Heart left ventricle (tissue), 16 donors: ENCODE measurements at places on chromosomes 11 and 22.

DNA sequence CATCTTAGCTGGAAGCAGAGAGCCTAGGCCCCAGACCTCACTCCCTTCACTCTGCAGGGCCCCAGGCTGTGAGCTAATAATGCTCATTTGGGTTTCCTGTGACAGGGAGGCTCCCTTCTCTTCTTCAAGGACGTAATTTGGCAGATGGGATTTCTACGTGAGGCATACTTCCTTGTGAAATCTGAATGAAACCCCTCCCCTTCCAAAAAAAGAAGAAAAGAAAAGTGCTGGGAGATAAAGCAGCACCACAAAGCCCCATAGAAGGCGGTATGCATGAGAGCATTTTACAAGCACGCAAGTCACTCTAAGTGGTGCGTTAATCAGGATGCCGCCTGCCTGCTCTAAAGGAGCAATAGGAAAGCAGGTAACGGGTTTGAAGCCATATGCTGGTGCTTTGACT, 5.7 kb downstream of the P2RX3 start:
- DNase-seq = no peak

DNA sequence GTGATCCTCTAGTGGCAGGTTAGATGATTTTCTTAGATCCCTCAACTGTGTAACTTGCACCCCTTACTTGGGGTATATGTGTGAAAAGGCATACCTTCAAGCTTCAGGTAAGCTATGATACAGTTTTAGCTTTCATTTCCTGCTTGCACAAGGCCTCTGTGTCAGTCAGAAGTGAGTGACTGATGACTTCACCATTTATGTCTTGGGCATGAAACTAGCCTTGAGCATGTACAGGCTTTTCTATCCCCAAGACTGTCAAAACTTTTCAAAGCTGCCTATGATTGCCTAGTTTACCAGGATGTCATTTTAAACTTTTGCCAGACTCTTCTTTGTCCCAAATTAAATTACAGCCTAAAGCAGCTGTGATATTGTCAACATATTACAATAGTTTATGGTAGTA, 286.1 kb upstream of the CNTN5 start:
- DNase-seq = no peak

DNA sequence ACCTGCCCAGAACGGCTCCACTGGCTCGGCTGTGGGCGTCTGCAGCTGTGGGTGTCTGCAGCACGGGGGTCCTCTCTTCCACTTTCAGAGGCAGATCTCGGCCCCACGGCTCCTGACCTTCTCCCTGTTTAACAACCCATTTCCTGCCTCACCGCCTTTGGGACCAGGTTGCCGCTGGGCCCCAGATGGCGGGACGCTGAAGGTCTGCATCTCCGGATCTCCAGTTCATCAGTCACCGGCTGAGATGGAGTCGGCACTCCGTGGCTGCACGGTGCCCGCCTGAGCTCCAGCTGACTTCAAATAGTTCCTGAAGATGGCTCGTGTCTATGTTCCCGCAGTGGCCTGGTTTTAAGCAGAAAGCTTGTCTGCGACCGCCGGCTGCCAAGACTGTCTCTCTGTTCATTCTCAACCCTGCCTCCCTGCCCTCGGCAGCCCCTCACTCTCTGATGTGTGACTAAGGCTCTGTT, 475.9 kb downstream of the BRD1 start:
- no peak for DNase-seq

- DNase-seq = no peak
These were observed 727.3 kb downstream of the LRRC4C start for GRCh38 chr11:40732132-40732531.

DNA sequence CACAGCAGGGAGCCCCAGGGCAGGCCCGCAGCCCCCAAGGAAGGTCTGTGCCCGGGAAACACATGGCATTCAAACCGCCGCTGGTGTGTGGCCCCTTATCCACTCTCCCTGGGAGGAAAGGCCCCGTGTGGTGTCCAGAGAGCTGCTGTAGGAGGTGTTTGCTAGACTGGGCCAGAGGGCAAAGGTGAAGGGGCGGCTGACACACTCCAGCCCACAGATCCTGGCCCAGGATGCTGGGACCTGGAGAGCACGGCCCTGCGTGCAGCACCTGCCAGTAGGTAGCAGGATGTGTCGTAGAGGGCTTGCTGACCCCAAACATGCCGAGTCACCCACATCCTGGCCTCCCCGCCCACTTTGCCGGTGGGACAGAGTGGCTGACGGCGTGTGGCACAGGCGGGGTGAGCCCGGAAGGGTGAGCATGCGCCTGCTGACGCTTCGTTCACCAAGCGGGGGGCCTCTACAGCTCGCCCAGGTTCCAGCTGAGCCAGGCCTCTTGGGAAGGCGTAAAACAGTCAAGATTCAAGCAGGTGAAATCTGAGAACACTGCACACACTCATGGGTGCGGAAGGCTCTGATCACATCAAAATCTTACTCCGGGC, 11.0 kb downstream of the OSBPL5 start:
- no peak for DNase-seq

DNA sequence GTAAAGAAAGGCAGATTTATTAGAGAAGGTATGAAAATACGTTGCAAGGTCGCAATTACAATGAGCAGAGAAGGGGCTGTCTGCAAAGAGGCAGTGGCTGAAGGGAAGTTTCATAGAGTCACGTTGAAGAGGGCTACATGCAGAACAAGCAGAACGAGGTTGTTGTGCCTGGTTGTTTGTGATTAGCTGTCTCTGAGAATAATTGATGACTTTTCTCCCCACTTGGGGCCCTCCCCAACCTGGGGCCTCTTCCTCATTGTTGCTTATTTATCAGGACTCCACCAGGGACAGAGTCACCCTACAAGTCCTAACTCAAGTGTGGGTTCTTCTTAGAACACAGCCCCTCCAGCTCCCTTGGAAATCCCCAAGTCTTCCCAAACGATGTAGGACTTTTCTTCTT, 29.1 kb downstream of the CSF2RB start:
- DNase-seq = no peak

GRCh38 chr11:95671768-95672167, 117.8 kb downstream of the FAM76B start:
- no peak for DNase-seq

DNA sequence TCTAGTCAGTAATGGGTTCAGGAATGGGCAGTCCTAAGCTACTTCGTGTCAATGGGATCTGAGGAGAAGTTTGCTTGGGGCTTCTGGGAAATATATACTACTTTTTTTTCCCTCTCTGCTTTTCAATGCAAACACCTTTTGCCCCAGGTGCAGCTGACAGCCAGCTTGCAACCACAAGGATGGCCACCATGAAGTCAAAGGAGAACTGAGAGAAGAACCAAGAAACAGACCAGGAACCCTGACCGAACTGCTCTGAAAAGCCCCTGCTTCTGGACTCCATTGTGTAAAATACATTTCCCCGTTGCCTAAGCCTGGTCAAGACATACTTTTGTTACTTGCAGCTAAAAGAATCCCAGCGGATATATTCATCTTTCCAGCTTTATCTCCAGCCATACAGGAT, 20.1 kb upstream of the CD44 start:
- DNase-seq = no peak

- no peak for DNase-seq
These were observed 191.5 kb downstream of the MAML2 start for GRCh38 chr11:96151501-96151900.
